ENCODE measurements at places on chromosomes 5 and 9.

DNA sequence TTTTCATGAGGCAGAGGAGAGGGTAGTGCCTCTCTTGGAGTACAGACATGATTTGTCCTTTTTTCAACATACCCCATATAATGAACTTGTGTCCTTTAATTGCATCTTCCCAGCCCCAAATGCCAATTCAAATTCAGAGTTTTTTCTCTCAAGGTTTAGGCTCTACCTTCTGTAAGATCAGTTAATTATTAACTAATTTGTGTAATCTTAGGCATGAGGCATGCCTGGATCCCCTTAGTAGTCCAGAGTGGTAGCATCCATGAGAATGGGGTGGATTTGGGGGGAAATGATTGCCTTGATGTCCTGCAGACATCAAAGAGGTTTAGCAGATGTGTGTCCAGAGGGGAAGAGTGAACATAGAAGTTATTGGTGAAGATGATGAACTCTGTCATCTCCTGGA lies 533.3 kb downstream of the LRRC70 start:
- DNase-seq = no peak

DNA sequence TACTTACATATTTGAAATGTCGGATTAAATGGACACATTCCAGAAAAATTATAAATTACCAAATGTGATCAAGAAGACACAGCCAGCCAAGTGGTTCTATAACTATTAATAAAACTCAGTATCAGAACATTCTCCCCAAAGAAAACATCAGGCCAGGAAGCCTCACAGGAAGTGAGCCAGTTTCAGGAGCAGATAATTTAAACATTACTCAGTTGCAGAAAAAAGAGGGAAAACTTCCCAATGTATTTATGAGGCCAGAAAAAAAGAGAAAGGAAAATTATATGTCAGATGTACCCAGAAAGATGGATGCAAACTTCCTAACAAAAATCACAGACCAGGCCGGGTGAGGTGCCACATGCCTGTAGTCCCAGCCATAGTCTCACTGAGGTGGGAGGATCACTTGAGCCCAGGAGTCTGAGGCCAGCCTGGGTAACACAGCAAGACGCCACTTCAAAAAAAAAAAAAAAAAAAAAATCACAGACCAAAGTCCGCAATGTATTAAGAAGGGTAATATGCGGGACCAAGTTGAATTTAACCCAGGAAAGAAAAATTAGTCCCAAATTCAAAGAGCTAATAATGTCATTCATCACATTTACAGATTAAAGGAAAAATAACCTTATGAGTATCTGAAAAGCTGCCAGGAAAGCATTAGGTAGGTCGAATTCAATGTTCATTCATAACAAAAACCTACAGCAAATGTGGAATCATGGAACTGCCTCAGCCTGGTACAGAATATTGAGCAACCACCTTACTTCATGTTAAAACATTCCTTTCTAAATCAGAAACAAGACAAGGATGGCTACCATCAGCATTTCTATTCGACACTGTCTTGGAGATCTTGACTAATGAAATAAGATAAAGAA lies 37.2 kb upstream of the NRARP start:
- DNase-seq = no peak

- peak; percentile 71 for DNase-seq
Measured at GRCh38 chr9:134390537-134390936, 64.3 kb downstream of the RXRA start.

DNA sequence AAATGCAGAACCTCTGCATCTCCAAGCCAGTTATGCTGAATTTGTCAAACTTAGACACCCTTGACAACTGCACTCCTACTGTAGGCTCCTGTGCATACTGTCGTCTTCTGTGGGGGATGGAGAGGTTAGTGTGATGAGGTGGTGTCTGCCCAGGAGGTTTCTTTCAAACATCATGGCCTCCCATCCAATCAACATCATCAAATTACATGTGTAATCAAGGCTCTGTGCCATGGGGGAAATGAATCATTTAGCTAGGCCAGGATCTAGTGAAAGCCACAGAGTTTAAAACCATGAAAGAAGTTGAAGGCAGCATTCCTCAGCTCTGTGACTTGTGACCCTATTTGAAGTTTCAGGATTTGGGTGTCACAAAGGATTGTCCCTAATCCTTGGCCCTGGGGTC lies 240.6 kb downstream of the MARCHF11 start:
- DNase-seq = no peak

DNA sequence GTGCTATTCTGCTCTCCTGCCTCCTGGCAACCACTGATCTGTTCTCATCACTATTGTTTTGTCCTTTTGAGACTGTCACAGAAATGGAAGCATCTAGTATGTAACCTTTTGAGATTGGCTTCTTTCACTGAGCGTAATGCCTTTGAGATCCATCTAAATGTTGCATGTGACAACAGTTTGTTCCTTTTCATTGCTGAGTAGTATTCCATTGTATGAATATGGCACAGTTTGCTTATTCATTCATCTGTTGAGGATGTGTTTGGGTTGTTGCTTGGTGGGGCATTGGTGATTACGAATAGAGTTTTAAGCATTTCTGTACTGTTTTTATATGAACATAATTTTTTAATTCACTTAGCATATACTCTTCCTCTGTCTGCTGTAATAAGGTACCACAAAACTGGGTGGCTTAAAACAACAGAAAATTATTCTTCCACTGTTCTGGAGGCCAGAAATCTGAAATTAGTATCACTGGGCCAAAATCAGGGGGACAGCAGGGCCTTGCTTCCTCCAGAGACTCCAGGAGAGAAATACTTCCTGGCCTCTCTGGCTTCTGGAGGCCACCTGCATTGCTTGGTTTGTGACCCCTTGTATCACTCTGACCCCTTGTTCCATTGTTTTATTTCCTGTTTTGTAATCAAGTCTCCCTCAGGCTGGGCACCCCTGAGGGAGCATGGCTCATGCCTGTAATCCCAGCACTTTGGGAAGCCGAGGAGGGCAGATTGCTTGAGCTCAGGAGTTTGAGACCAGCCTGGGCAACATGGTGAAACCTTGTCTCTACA lies 53.0 kb downstream of the EXOSC2 start:
- no peak for DNase-seq

DNA sequence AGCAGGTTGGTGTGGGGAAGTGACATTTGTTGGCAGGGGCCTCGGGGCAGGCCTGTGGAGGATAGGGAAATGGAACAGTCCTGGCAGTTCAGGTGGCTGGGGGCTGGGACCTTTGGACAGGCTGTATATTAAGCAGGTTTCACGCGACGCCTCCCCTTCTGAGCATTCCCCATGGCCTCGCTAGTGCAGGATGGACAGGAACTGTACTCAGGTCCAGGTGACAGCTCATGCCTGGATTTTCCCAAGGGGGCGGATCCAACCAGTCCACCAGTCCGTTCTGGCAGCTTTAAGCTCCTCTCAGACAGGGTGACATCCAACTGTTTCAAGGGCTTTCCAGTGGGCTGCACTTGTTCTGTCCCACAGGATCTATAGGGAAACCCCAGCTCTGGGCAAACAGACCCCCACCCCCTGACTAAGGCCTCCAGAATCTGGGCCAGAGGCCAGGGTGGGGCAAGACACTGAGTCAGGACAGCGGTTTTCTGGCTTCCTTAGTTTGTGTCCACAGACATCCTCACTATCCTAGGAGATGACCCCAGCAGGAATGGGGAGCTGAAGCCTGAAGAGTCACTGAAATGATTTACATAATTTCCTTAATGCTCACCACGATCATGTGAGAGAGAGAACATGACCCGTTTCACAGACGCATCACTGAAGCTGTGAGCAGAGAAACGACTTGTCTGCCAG lies 20.9 kb downstream of the CSF2 start:
- DNase-seq = peak; percentile 27

DNA sequence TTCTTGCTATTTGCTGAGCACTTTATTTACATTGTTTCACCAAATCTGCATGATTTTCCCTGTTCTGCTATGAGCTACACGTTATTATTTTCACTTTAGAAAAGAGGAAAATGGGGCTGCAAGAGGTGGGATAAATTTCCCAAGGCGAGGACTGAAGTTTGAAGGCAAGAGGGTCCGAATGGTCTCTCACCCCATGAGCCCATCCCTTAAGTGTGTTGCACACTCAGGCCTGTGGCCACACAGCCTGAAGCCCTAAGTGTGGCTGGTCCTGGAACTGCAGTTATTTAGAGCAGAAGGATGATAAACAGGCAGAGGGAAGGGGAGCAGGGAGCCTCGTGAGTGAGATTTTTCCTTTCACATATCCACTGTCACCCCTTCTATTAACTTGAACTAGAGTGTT lies 7.8 kb downstream of the PDE8B start:
- DNase-seq = no peak

GRCh38 chr5:172421-172820 lies 18.9 kb upstream of the LRRC14B start:
- DNase-seq = peak; percentile 19

- no peak for DNase-seq
Measured at GRCh38 chr5:98694902-98695301, 78.6 kb upstream of the RGMB start.

DNA sequence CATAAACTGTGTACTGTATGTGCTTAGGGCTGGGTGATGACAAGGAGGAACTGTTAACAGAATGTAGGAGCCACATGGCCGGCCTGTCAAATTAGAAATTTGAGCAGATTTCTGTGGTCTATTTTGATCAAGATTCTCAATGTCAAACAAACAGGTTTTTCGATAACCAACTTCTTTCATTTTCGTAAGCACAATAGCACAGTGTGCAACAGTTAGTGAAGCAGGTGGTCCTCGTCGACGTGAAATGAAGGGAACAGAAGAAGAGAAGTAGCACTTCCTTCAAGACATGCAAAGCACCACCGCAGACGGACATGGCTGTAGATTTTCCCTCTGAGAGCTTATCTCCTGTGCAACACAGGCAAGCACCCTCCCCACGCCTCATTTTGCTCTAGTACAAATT lies 252.1 kb downstream of the CRB2 start:
- DNase-seq = no peak

- DNase-seq = no peak
Measured at GRCh38 chr9:105319202-105319813, 74.9 kb downstream of the SLC44A1 start.

- DNase-seq = no peak
Measured at GRCh38 chr5:135740475-135740874, 94.0 kb upstream of the SLC25A48 start.

DNA sequence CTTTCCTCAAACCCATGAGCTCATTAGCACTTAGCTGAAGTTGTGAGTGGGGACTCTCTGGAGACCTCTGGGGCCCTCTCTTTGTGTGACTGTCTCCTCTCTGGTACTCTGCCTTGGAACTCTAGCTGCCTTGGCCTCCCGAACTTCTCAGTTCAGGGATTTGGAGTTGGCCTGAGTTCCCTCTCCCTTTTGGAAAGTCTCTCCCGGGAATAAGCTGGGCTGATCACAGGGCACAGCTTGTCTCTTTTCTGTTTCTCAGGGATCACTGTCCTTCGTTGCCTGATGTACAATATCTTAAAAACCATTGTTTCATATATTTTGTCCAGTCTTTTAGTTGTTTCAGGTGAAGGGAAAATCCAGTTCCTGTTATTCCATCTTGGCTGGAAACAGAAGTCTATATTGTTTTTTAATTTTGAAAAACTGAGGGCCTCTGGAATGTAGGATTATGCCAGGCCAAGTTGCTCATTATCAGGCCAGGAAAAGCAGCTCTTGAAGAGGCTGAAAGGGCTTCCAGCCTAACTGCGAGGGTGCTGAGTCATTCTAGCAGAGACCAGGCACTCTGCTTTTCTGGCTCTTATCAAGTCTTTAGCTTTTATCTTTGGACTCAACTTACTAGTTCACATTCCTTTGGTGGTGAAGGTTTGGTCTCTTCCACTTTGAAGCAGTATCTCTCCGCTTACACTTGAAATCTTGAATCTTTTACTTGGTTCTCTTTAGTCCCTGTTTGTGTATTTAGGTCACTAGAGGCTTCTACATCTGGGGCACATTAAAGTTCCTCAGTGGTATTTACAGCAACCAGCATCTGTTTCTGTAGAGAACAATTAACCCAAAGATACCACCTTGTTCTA lies 8.4 kb upstream of the RGS3 start:
- no peak for DNase-seq

DNA sequence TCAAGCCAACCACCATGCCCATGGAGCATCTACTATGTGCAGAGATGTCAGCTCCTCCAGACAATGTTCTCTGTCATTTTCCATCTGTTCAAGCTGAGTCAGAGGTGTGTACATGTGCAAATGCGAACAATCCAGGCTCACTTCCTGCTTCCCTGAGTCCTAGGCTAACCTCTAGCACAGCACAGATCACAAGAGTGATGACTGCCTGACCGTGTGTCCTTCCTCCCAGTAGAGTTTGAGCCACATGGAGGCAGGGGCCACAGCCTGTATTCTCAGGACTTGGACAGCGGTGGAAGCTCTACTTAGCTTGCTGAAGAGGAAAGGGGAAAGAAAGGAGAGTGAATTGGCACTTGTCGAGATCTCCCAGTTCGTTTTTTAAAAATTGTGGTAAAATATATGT lies 87.2 kb downstream of the KCNIP1 start:
- no peak for DNase-seq

DNA sequence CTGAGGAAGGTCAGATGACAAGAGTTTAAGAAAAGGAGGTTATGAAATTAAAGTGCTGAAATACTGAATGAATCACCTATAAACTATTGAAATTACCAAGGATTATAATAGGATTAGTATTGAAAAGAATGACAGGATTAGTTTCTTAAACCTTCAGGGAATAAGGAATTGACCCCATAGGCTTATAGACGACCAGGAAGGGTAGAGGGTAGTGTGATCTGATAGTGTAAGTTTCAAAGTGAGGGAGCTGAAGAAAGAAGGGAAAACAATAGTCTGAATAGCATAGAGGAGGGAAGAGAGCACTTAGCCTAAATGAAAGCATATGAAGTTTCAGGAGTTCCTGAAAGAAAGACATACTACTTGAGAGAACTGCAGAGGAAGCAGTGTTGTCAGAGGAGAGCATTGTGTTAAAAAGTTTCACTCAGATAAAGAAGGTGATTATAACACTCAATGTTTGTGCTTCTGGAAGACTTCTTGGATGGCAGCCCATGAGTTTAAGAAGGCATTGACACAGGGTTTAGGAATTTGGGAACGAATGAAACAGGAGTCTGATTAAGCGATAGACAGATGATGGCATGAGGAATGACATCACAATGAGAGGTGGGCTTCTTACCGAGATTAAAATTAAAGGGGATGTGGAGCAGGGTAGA lies 557.9 kb upstream of the GRAMD2B start:
- DNase-seq = no peak

- DNase-seq = no peak
Measured at GRCh38 chr5:61609840-61610677, 278.0 kb downstream of the ZSWIM6 start.

DNA sequence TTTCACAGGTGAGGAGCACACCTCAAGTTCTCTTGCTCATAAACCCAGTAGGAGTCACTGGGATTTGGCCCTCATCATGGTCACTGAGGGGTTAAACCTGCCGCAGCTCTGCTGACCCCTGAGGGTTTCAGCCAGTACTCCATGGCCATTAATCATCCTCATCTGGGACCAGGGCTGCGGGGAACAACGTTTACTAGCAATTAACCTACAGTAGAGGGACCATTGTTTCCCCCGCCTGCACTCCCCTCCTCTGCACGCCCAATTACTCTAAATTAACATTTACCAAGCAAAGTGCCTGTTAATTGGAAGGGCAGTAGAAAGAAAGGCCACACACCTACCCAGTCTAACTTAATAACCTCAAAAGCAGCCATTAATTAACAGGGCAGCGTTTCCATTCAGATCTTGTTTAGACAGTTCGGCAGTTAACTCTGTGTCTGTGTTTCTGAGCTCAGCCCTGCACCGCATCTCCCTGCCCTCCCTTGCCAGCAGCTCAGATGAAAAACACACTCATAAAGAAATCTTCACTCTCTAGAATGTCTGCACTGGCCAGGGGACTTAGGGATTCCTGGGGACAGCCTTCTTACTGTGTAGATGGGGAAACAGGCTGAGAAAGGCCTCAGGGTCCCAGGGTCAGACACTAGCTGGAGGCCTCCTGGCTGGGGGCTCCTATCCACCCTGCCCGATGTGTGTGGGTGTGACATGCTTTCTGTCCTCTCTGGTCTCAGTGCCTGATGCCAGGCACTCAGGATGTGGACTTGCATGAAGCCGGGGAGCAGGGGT lies 51.6 kb downstream of the ALG2 start:
- no peak for DNase-seq
